Activated T-helper 9 cell treated with anti-CD3 and anti-CD28 coated beads, Interleukin-2, amount 50 U/mL, for 16 hours (primary cell): ENCODE measurements at places on chromosomes 11 and 22.
A peak's percentile ranks its signal among the peaks of the same experiment; 100 is the strongest.

DNA sequence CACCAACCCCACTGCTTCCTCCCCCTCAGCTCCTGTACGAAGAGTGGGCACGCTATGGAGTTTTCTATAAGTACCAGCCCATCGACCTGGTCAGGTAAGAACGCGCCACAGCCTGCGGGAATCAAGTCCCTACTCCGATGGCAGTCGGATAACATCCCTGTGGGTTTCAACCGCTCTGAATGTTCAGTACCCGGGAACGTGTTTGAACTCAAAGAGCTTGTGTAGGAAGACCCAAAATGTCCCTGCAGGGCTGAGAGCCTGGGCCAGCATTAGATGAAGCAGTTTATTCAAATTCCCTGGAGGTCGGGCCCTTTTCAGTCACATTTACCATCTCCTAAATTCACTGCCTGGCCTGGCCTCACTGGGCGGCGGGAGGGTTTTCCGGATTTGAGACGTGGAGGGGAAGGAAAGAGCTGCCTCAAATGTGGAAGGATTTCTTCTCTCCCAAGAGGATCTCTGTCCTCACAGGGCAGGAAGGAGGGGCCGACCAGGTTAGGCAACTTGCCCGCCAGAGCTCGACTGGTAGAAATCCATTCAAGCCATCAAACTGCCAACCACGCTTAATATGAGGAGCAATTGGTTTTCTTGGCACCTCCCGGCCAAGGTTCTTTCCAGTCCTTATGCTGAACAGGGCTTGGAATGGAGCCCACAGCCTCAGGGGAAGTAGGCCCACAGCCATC is 46.3 kb downstream of the ANO1 start:
- DNase-seq: no peak

- no peak for DNase-seq
These were observed 1.8 kb downstream of the SYT7 start for GRCh38 chr11:61578819-61579675.

- no peak for DNase-seq
These were observed 8.0 kb upstream of the LIN7C start for GRCh38 chr11:27514558-27514957.

DNA sequence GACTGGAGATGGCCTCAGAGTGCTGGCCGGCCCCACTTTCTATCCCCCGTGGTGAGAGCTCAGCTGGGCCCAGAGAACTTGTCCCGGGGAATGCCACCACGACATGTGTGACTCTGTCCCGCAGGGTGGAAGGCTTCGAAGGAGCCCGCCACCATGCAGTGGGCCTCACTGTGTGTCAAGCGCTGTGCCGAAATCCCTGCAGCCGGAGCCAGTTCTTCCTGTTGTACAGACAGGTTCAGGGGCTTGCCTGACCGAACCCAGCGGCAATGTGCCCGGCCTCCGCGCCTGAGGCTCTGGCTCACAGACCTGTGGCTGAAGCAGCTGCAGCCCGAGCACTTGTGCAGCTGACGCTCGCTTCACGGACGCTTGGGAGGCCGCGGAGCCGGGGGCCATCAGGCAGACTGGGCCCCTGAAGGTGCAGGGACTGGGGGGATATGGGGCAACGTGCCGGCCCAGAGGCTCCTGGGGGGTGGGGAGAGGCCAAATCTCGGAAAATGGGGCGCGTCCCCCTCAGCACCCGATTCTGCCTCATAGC is 650 bp downstream of the PPM1F start:
- DNase-seq: no peak

DNA sequence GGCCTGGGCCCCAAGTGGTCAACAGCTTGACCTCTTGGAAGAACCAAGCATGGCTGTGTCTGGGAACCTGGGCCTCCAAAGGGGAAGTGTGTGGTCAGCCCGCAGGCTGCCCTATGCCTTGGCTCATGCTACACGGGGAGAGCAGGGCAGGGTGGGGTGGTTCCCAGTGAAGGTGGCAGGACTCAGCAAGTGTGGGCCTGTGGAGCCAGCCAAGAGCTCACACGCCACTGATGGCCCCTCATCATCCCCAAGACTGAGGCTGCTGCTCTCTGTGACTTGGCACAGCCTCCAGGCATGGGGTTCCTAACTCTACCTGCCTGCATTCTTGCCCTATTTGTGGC is 15.9 kb upstream of the DGCR8 start:
- DNase-seq: no peak

- DNase-seq: no peak
These were observed 390.6 kb downstream of the SOX6 start for GRCh38 chr11:15965562-15966250.

DNA sequence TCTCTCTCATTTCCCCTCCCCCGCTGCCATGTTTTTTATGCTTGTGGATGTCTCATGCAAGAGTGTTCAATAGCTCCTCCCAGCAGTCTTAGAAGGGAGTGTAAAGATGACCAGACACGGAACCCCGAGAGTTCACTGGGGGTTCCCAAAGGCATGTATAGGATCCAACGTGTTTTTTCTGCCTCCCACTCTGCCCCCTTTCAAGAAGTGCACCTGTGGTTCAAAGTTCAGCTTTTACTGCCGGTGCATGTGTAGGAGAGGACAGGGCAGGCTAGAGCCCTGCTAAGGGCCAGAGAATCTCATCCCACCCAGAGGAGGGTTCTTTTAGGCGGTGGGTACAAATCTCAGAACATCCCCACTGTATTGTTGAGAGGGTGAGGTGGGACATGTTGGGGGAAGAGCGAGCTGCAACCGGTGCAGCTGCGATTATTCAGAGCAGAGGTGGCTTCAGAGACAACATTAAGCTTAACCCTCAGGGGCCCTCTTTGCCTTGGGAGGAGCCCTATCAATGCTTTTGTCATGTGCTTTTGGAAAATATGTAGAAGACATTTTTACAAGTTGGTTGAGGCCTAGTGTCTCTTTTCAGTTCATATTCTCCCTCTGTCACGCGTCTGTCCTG is 14.5 kb downstream of the MIF start:
- DNase-seq: no peak

DNA sequence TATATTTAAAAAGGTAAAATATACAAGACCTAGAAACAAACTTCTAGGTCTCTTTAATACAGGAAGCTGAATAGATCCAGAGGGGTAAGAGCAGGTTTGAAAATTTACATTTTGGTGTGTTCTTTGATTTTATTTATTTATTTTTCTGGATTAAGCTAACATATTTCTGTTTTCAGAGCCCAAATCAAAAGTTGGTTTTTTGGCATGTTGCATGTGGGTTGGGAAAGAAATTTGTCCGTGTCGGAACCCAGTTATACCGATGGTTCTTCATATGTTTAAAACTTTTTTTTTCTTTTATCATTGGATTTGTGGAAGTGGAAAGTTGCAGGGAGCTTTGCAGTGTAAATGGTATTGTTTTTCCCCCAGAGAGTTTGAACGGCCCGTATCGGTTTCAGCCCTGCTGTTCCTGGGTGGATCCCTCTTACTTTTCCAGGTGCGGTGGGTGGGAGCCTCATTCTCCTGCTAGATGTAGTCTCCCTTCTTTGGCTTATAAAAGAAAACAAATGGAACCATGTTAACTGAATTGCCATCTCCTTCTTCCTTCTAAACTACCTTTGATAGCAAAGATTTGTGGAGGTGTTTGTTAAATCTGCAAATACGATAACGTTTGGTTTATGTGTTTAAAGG is 746 bp downstream of the CTNND1 start:
- no peak for DNase-seq

DNA sequence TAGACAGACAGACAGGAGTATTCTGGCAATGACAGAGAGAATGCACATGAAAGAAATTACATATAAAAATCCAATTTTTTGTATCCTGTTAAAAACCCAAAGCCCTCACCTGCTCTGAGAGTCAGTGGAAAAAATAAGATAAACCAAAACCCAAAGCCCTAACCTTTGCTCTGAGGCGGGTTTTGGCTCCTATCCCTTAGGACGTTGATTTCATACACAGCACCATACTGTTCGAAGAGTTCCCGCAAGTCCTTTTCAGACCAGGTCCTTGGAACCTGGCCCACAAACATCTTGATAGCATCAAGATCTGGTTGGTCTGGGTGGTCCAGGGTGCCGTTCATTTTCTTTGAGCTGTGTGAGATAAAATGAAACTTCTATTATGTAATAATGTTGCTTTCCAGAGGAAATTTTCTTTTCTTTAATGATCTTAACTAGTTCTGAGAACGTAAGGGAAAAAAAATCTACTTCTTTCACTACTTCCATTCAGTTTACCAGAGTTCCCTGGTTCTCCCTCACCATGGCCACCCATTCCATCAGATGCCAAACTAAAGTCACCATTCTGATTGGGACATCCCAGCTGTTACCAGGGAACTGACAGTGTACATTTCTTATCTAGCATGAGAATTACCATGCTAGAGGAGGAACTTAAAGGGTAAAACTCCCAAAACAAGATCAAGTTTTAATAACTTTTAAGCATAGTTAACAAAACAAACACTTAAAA is 39.9 kb upstream of the RAPSN start:
- DNase-seq: no peak

DNA sequence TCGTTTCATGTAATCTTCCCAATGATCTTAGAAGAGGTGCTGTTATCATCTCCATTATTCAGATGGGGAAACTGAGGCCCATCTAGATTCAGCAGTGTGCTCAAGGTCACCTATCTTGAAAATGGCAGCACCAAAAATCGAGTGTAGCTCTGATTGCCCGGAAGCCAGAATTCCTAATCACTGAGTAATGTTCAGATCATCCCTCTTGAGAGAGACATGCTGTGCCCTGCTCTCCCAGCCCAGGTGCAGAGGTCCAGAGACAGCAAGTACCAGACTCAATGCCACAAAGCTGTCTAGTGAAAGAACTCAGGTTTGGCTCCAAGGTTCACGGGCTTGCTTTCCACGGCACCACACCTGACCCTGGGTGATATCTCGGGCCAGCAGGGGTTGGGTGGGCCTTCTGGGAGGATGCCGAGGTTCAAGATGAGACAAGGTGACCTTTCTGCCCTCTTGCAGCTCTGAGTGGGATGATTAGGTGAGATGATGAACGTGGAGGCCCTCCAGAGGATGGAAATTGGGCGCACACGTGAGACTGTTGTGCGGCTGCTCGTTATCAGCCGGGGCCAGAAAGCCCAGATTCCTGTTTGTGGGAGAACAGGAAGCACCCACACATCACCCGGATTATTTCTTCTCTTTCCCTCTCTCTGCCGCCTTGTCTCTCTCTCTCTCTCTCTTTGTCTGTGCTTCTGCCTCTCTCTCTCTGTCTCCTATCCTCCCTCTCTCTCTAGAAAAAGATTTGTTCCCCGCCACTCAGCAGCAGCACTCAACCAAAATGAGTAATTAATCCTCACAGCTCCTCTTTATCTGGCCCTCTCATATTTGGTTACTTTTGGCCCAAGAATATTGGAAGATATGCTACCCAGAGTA is 19.0 kb upstream of the RASD2 start:
- DNase-seq: no peak

GRCh38 chr11:57172031-57172430 is 9.7 kb upstream of the LRRC55 start:
- no peak for DNase-seq

- DNase-seq: no peak
These were observed 44.3 kb downstream of the MICAL3 start for GRCh38 chr22:17980015-17980590.

DNA sequence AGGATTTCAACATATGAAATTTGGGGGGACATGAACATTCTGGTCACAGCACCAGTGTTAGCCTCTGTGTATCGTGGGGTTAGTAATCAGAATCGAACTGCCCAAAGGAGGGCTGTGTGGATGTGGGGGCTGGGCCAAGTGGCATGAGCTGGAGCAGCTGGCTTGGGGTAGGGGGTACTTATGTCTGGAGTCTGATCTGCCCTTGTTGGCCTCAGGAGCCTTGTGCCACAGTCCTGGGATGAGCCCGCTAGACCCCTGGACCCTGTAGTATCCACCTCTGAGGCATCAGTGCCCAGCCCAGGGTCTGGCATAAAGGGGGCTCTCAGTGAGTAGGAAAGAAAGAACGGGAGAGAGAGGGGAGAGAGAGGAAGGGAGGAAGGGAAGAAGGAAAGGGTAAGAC is 67.3 kb downstream of the LRRC32 start:
- no peak for DNase-seq

- no peak for DNase-seq
These were observed 548.2 kb downstream of the TBC1D22A start for GRCh38 chr22:47310601-47311000.

GRCh38 chr11:79918846-79919245 is 478.0 kb upstream of the TENM4 start:
- DNase-seq: no peak

DNA sequence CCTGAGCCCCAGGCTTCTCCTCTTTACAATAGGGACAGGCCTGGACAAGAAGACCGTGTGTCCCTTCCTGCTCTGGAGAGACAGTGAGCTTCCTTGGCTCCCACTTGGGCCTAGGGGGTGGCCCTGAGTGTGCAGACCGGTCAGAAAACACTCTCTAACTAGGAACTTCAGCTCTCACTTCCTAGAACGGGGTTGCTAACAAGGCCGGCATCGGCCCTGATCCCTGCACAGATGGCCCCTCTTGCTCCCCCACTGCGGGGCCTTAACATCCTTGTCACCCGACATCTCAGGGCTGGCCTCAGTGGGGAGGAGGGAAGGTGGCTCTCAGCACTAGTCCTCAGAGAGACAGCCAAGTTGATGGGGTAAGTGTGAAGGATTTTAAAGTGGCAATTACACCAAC is 406.9 kb downstream of the CTTN start:
- DNase-seq: no peak

GRCh38 chr22:22431271-22432220 is 77.0 kb downstream of the ZNF280B start:
- DNase-seq: peak; percentile 12

GRCh38 chr11:33438301-33438700 is 181.1 kb downstream of the HIPK3 start:
- DNase-seq: no peak

- no peak for DNase-seq
These were observed 12.1 kb downstream of the MED15 start for GRCh38 chr22:20519558-20519957.

GRCh38 chr11:106012744-106013143 is 9.3 kb downstream of the MSANTD4 start:
- no peak for DNase-seq

DNA sequence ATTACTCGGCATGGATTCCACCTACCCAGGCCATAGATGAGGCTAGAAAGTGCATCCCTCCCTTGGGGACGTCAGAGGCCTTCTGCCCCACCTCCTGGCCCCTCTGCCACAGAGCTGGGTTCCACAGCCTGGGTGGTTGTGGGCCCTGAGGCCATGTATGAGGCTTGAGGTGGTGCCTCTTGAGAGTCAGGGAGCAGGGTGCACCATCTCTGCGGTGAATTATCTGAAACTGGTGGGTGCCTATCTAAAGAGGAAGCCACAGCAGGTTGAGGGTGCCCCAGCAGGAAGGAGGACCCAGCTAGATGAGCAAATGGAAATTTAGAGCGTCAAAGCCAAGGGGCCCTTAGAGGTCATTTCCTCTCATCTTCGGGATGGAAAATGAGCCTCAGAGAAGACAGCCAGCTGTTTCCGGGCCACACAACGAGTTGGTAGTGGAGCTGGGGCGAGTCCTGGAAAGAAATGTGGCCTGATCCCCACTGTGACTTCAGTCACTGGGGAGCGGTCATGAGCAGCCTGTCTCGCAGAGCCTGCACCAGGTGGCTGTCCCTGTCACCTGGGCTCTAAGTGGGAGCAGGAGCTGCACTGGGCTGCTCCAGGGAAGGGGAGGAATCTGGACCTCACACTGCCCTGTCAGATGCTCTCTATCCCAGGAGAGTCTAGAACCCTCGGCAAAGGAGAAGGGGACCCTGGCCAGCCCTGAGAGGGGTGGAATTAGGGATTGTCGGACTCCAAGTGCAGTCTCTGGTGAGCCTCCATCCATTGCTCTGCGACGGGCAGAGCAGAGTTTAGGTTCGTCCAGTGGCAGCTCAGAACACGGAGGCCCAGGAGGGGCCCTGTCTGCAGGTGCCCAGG is 7.3 kb downstream of the ADORA2A start:
- peak; percentile 48 for DNase-seq
